ENCODE measurements at places on chromosomes 6 and 20.

DNA sequence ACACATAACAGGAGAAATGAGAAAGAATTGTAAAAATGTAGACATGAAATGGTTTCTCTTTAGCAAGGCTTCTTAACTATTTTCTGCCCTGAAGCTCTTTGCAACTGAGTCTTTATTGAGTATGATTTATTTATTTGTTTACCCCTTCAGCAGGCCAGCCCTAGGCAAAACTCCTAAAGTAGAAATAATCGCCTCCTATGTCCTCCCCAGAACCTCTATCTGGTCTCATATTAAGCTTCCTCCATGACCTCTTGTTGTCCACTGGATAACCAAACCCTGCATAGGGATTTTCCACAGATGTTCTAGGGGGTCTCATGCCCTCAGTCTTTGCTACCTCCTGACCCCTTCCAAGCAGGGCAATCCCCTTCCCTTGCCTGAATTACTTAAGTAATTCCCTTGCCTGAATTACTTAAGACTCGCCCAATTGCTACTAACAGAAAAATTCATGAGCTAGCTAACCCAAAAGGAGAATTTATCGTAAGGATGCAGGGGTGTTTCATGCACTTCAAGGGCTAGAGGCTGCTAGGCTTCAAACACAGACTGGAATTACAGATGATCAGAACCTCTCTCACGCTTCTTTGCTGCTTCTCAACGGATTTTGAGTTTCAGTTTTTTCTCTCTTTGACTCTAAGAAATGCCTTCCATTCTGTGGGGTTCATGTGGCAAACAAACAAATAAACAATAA lies 425.9 kb upstream of the RNF217 start:
- no peak for DNase-seq

- DNase-seq = no peak
These were observed 44.9 kb downstream of the PNLDC1 start for GRCh38 chr6:159844737-159845645.

DNA sequence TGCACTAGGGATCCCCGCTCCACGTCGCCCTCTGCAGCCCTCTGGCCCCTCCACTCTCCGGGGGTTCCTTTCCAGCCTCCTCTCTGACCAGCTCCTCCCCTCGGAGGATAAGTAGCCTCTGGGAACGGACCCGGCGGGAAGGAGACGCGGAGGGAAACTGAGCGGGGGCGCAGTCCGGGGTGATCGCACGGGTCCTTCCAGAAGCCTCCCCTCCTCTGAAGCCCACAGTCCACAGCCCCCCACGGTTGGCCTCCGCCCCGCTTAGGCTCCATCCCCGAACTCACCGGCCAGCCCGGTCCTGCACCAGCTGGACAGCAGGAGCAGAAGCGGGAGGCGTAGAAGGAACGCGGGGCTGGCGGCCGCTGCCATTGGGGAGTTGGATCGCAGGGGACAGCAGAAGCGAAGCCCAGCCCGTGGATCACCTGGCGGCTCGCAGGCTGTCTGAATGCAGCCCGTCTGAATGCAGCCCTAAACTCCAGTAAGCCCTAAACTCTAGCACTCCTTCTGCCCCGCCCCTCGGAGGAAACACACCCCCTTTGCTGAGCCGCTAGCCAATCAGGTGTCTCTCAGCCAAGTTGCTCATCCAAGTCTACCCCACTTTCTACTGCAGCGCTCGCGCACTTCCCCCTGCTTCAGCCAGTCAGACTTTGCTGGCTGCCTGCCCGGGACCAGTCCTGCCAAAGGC lies at the start of gene RAET1G:
TSS of gene RAET1G (minus strand) at position 480 of the 685 bp plus-strand sequence. CDS start at position 369, 111 bp downstream.
- DNase-seq = peak; percentile 71

GRCh38 chr6:160013987-160014868 lies 45.3 kb downstream of the IGF2R start:
- DNase-seq = no peak

- DNase-seq = no peak
These were observed 254.2 kb upstream of the HSF2 start for GRCh38 chr6:122145246-122145645.

- DNase-seq = no peak
These were observed 12.7 kb downstream of the DEF6 start for GRCh38 chr6:35310265-35310831.

GRCh38 chr6:87572883-87573282 lies 16.9 kb downstream of the RARS2 start:
- DNase-seq = no peak

GRCh38 chr6:24949020-24949569 lies 13.3 kb upstream of the RIPOR2 start:
- no peak for DNase-seq

- DNase-seq = no peak
These were observed 100.5 kb upstream of the DTNBP1 start for GRCh38 chr6:15763364-15763763.

- no peak for DNase-seq
These were observed 2.2 kb upstream of the SNPH start for GRCh38 chr20:1263853-1264252.

DNA sequence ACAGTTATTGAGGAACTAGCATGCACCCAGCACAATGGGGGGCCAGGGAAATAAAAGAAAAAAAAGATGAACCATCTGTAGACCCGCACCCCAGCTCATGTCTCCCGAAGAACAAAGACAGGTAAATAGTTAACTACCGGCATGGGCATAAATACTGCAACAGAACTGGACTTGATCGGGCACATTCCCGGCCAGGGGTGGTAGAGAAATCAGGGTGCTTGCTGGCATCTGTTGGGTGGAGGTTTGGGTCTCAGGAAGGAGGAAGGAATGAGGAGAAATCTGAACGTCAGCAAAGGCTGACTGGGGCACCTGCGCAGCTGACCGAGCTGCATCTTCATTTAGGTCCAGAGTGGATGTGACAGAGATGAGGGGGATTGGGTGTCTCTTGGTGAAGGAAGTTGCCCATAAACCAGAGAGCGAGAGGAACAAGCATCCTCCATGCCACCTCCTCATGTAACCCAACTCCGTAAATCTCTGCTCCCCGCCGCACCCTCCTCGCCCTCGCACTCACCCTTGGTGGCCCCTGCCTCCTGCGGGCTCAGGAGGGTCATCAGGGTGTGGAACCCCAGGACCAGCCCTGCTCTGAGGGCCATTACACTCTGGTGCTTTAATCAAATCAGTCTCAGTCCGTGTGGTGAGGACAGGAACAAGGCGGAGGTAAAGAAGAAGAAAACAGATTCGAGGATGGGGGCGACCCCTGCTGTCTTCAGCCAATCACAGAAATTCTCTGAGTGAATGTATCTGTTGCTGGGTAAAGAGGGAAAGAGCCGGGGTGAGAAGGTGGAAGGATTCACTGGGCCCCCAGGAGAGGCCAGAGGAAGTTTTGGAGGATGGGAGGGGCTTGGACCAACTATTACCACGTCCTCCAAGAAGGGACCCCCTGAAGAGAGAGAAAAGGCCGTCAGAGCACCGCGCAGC lies at the start of gene HLA-DOA:
TSS of gene HLA-DOA (minus strand) at position 648 of the 918 bp plus-strand sequence.
- DNase-seq = no peak

GRCh38 chr20:13610184-13610583 lies 28.5 kb downstream of the TASP1 start:
- no peak for DNase-seq

- DNase-seq = no peak
These were observed 23.8 kb downstream of the SAYSD1 start for GRCh38 chr6:39091220-39091619.

DNA sequence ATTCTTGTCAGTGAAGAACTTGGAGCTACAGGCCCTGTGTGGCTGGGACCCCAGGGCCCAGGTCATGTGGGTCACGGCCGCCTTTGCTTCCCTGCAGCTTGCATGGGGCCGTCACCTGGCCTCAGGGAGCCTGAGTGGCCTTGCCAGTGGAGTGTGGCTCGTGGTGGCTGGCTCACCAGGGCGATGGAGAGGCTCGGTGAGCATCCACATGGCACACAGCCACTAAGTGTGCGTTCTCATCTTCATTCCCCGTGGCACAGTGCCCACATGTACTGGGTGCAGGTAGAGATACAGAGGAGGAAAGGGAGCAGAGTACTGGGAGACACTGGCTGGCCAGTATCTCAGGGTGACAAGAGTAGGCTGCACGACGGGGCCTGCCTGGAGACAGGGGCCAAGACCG lies 21.5 kb downstream of the MANBAL start:
- no peak for DNase-seq

DNA sequence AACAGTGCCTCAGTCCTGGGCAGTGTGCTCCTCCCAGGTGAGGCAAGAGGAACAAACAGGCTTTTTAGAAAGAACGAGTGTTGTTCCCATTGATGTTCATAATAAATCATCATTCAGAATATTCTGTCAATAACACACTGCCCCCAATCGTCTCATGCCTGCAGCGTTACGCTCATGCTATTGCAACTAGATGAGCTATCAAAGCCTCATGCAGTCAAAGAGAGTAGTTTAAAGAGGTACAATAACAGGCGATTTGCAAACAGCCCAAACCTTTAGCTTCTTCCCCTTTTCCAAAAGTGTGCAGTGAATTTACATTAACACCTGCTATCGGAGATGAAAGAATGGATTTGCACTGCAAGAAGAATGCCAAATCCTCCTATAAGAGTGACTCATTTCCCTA lies 1164.7 kb upstream of the MAP3K7 start:
- DNase-seq = no peak

DNA sequence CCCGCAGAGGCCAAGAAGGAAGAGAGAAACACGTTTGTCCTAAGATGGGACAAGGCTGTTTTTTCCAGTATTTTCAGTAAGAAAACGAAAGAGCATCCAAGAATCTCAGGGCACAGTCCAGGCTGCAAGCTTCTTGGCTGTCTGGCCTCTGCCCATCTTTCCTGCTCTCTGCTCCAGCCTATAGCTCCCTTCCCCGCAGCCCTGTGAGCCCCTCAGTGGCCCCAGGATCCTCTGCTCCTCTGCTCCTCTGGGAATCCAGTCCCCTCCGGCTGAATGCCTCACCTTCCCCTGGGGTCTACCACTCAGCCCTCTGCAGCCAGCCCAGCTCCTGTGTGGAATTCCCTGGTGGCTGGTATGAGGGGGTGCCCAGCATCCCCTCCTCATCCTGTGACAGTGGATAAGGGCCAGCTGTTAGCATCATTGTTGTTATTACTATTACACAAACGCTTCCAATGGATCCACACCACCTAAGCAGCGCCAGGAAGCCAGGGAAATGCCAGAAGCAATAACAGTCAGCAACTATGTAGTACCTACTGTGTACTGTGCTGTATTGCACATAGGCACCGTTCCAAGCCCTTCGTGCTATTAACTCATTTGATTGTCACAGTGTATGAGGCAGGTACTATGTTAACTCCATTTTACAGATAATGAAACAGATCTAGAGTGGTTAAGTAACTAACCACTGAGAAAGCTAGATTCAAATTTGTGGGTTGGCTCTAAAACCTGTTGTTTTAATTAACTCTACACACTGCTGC lies 60.3 kb upstream of the PTPN1 start:
- no peak for DNase-seq

GRCh38 chr6:29747688-29748250 lies 24.5 kb downstream of the HLA-F start:
- DNase-seq = no peak

DNA sequence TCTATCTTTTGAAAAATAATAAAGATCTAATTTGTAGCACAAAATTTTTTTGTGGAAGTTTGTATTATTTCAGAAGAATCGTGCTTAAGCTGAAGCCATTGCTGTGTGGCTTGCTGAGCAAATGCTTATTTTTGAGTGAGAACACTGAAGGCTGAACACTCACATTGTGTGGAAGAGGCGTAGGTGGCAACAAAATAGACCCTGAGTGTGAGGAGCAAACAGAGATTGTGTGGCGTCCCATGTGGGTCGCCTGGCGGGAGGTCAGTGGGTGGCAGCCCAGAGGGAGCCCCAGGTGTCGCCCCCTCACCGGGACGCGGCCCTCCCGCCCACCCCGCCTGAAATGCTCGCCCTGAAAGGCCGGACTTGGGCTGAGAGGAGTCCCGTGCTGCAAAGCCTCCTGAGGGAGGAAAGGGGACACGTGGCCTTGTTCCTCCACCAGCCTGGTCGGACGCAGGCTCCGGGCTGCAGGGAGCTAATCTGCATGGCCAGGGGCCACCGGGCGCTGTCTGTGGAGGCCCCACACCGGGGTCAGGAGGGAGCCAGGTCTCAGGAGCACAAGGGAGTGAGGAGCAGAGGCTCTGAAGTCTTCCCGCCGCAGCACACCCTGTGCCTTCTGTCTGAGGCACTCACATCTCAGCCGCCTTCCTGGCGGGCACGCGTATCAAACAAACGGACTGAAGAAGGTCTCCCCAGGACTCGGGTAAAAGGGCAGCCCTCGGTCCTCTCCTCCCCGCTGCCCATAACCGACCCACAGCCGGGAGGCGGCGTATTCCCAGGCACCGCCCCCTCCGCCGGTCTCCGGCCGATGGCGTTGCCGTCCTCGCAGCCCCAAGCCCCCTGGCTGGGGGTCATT lies 15.9 kb downstream of the DDO start:
- DNase-seq = no peak

- no peak for DNase-seq
These were observed 1.6 kb downstream of the TRDN start for GRCh38 chr6:123635144-123635543.

DNA sequence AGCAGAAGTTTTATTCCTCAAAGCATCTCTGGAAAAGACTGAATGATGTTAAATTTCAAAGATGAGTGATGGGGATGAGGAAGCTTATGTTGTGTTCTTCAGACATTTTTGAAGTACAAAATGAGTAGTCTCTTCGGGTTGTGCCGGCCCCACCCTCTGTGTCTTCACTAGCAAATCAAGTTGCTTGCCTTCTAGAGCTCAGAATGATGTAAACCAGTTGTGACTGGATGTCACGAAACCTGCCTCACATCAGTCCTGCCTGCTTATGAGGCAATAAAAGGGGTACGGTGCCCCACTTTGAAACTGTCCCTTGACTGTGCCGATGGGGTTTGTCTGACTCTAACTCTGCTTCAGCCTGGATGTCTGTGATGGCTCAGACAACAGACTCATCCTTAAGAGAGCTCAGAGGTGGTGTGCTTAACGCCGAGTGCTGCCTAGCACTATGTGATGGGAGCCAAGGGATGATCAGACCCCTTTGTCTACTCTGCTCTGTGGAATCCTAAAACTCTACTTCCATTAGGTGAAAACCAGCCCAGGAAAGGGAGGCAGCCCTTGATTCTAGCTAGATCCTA lies 19.0 kb downstream of the TOMM34 start:
- DNase-seq = no peak

DNA sequence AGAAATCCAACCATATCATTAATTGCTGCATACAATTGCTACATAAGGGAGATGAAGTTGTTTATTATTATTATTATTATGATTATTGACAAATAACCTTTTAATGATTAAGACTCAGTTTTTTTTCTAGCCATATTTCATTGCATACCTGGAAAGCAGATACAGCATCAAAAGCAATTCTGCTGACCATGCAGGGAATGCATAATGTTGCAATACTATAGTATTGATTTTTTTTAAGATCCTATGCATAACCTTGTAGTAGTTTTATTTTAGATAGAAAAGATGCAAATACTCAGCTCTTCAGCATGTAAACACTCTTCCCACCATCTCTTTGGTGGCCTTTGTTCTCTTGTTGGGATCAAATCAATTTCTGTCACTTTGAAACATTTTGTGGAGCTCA lies 300.9 kb upstream of the MAP3K7 start:
- DNase-seq = no peak

- no peak for DNase-seq
These were observed 50.0 kb downstream of the SGK1 start for GRCh38 chr6:134267917-134268361.

GRCh38 chr20:45994761-45995493 lies 13.8 kb upstream of the MMP9 start:
- DNase-seq = no peak

- DNase-seq = no peak
These were observed 48.0 kb downstream of the RAMACL start for GRCh38 chr6:166538297-166539010.

- DNase-seq = no peak
These were observed 45.4 kb downstream of the MYB start for GRCh38 chr6:135226537-135226936.

GRCh38 chr20:24870881-24871280 lies 78.2 kb upstream of the CST7 start:
- no peak for DNase-seq

GRCh38 chr6:143536461-143536865 lies 24.9 kb upstream of the FUCA2 start:
- DNase-seq = no peak

Measured in AG04449 (cell line).